ENCODE measurements at places on chromosomes 7 and 10.

GRCh38 chr7:147670759-147671158 is 919.8 kb upstream of the C7orf33 start:
- DNase-seq: no peak

- no peak for DNase-seq
Measured at GRCh38 chr10:110672580-110672919, 28.4 kb downstream of the RBM20 start.

- DNase-seq: no peak
Measured at GRCh38 chr7:135375908-135376699, 133.8 kb downstream of the CNOT4 start.

DNA sequence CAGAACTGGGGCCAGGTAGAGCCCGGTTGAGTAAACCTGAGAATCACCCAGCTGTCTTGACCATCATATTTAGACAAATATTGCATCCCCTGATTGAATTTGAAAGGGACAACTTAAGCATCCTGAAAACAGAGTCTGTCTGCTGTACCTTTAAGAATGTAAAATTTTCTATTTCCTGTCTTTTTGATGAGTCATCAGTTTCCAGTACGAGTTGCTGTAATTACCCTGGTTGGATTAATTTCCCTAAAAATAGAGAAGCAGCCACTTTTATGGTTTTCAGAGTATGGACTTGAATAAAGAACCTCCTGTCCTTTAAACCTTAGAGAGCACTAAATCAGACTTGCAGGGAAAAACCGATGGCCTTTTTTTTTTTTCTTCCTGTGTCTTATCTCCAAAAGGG is 164.6 kb upstream of the SH2B2 start:
- no peak for DNase-seq

GRCh38 chr10:130804281-130804680 is 507.2 kb downstream of the TCERG1L start:
- DNase-seq: no peak

GRCh38 chr10:99610221-99610620 is 10.0 kb downstream of the SLC25A28 start:
- DNase-seq: no peak

Data from sigmoid colon (tissue), 7 donors.